Bone marrow (tissue), 2 donors: ENCODE measurements at places on chromosomes 7 and 10.

GRCh38 chr10:50293513-50294313 is 42.4 kb upstream of the ASAH2 start:
- peak; percentile 43 for DNase-seq

GRCh38 chr7:120554960-120555571 is 282.1 kb downstream of the KCND2 start:
- DNase-seq: no peak

DNA sequence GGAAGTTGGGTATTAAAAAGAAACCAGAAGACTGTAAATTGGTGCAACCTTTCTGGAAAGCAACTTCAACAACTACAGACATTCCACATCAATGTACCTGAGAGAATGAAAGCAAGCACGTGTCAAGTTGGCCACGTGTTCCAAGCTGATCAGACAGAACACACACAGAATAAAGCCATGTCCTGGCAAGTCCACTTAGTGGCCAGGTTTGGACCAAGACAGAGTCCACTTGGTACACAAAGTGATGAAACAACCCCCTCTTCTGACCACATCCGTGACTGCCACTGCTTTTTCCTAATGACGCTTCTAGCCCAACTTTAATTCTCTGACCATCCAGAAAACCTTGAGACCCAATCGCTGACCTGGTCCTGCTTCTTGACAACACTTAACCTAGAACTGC is 109.4 kb downstream of the ABLIM1 start:
- no peak for DNase-seq

DNA sequence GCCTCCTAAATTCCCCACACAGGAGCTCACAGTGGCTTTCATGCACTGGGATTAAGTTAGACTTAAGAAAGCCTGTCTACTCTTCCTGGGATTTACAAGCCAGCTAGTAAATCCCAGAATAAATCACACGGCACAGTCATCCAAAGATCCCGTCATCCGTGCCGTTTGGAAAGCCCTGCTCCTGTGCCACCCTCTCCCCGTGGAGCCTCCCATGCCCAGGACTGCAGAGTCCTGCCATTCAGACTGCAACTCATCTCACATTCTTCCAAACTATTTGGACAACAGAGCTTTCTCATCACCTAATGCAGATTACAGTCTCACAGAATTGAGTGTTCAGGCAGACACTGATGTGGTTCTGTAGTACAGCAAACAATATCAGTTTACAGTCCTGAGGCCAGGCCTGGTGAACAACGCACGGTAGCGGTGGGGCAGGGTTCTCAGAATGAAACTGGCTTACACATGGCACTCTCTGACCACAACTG is 166.5 kb downstream of the EGFR start:
- DNase-seq: no peak

GRCh38 chr10:119341459-119342301 is 134.3 kb downstream of the GRK5 start:
- peak; percentile 53 for DNase-seq

GRCh38 chr10:86878983-86879713 is 78.3 kb downstream of the MMRN2 start:
- no peak for DNase-seq

GRCh38 chr7:56157238-56157790 is 41.1 kb upstream of the NUPR2 start:
- no peak for DNase-seq

DNA sequence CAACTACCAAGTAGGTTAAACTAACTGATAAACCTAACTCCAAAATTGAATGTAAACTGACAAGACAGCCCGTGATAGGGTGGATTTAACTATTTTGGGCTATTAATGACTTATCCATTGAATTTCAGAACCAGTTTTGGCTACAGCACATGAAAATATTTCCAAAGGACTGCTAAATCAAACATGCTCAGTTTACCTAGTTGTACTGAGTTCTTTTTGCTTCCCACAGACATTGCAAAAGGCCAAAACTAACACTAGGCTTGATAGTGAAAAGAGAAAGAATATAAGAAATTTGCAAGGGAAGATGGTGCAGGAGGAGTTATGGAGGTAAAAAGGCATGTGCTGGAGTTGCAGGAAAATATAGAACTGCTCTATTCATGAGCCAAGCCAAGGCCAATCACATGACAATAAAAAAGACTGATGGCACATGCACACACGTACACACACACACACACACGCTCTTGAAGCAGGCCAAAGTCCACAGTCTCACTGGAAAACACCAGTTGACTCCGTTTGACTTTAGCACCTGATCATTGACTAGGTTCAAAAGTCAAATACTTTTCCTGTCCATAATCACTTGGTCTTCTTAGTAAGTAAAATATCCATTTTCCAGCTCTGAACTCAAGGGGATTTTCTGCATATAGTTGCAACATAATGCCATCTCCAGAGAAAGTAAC is 76.0 kb upstream of the AGBL3 start:
- no peak for DNase-seq

GRCh38 chr10:93603023-93603422 is 2.0 kb upstream of the RBP4 start:
- no peak for DNase-seq

- no peak for DNase-seq
Observed at GRCh38 chr7:101919363-101920115, 102.1 kb downstream of the CUX1 start.

- DNase-seq: no peak
Observed at GRCh38 chr10:96089116-96089515, 41.0 kb upstream of the ZNF518A start.

GRCh38 chr7:121304102-121304658 is 24.6 kb upstream of the WNT16 start:
- no peak for DNase-seq

DNA sequence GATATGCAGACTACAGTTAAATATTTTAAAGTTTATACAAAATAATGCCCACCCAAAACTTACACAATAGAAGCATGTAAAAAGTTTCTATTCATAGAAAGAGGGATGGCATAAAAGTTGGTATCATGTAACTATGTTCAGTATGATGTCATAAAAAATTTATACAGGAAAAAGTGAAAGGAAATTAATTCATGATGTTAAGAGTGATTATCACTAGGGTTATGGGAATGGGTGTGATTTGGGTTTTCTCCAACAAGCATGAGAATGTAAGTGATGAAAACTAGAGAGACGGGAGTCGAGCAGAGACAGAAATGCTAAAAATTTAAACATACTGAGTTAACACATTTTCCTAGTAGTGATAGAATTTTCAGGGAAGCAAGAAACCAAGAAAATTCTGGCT is 52.7 kb downstream of the GDI2 start:
- DNase-seq: no peak

- no peak for DNase-seq
Observed at GRCh38 chr7:73908123-73908611, 47.2 kb downstream of the TMEM270 start.

GRCh38 chr10:62990126-62990525 is 143.0 kb upstream of the NRBF2 start:
- DNase-seq: no peak

DNA sequence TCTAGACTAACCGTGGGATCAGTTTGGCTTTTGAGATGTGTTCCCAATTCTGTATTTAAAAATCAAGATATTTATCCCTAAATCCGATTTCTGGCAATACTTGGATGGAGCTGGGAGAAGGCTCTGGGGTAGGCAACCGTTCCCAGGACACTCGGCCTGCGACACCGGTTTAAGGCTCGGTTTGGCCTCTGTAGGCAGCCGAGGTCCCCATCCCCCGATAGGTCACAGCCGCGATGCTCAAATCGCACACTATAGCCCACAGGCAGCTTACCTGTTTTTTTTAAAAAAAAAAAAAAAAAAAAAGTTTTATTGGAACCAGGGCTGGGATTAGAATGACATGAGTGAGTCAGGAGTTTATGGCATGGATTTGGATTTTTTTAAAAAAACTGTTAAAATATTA is 729 bp upstream of the TAF3 start:
- DNase-seq: no peak

GRCh38 chr10:78768876-78769275 is 299.9 kb upstream of the ZMIZ1 start:
- no peak for DNase-seq

GRCh38 chr7:1538544-1539180 is 8.2 kb downstream of the MAFK start:
- DNase-seq: no peak

DNA sequence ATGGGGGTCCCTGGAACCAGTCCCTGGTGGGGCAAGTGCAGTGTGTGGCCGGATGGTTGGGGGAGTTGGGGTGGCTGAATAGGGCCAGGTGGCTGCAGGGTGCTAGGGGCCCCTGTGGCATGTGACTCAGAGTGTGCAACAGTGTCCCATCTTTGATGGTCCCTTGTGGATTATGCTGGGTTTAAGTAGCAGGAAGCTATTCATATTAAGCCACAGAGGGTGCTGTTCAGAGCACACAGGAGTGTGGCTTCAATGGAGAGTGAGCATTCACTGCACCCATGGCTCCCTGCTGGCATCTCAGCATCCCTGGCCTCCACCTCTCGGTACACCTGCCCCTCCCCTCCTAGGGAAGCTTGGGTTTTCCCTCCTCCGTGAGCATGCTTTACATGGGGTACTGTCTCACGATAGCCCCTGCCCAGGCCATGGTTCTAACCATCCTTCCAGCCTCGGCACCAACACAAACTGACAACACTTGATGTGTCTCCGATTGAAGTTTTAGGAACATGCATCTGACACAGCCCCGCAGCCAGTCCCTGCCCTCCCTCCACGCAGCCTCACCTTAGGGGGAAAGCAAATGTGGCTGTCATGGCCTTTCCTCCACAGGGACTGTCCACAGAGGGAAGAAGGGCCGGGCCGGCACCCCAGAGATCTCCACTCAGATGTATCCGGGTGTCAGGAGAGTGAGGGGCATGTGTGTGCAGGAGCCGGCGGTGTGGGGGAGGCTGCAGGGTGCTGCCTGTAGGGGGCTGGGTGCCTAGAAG is 30.4 kb upstream of the PPIF start:
- no peak for DNase-seq

DNA sequence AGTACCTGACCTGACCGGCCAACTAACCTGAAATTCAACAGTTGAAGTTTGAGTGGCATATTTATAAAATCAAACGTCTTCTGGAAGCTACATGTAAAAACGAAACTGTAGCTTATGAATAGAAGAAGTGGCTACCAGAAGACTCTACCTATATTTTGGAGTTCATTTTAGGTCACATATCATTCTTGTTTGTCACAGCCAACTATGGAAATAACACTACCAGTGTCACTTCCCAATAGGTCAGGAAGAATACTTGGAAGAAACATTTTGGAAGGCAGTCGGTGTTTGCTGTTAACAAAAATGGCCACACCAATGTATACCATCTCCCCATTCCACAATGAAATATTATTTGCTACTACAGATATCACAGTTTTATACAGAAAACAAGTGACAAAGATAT is 12.6 kb downstream of the TWIST1 start:
- no peak for DNase-seq

- DNase-seq: no peak
Observed at GRCh38 chr10:88196291-88196690, 332.9 kb downstream of the PTEN start.

- no peak for DNase-seq
Observed at GRCh38 chr10:74921744-74922143, 95.3 kb downstream of the KAT6B start.

GRCh38 chr7:105261689-105262088 is 127.0 kb downstream of the SRPK2 start:
- DNase-seq: no peak

DNA sequence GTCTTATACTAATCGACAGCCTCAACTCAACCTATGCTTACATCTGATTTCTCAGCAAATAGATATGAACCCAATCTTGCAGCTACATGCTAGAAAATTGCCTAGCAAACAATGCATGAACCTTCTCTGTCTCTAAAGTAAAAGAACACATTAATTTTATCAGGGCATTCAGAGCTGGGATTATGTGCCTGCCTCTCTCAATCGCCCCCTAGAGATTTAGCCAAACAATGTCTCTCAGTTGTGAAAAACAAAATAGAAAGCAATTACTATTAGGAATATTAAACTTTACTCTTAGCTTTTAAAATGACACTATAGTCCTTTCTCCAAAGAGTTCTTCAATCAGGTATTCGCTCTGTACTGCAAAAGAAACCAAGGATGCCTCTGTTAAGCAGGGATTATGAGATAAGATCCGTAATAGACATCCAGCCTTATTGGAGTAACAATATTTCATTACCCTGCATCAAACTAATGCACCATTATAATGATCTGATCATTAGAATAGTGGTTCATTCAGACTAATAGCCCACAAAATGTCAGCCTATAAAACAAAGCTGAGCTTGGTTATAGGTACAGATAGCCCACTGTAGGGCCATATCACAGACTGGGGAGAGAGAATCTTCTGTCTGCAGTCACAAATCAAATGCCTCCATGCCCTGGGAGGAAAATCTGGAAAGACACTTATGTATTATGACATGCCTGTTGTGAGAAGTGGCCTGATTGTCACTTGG is 736.9 kb downstream of the PARD3 start:
- DNase-seq: no peak

GRCh38 chr10:110857265-110858171 is 14.2 kb upstream of the PDCD4 start:
- no peak for DNase-seq

GRCh38 chr10:25261558-25261957 is 86.8 kb downstream of the GPR158 start:
- no peak for DNase-seq

GRCh38 chr7:78176171-78176570 is 377.6 kb downstream of the PHTF2 start:
- no peak for DNase-seq

- DNase-seq: no peak
Observed at GRCh38 chr10:31508882-31509281, 189.9 kb downstream of the ZEB1 start.

DNA sequence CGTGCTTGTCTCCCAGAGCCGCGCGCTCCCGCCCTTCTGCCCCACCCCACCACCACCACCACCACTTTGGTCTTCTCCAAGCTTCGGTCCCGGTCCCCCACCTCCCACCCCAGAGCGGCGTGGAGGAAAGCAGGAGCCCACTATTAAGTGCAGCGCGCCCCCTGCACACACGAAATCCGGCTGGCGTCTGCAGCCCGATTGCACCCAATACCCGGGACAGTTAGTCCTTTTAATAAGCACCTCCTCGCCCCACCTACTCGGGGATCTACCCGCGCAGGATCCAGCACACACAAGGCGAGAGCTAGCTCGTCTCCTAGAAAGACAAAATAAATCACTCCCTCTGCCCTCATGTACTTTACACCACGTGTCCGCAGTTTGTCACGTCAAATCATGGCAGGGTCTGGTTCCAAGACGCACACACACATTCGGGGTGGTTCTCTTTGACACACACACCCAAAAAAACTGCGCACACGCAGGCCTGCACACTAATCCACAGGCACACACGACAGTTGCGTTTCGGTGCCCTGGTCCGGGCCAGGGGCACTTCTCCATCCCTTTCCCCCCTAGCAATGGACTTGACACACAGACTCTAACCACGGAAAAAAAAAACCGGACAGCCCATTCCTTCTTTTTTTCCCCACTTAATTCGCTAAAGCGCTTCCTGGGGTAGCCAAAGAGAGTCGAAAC is 1.6 kb downstream of the SFMBT2 start:
- DNase-seq: no peak

- DNase-seq: no peak
Observed at GRCh38 chr10:43230101-43230908, 36.6 kb downstream of the RASGEF1A start.
